ENCODE measurements at places on chromosomes 2 and 18.

DNA sequence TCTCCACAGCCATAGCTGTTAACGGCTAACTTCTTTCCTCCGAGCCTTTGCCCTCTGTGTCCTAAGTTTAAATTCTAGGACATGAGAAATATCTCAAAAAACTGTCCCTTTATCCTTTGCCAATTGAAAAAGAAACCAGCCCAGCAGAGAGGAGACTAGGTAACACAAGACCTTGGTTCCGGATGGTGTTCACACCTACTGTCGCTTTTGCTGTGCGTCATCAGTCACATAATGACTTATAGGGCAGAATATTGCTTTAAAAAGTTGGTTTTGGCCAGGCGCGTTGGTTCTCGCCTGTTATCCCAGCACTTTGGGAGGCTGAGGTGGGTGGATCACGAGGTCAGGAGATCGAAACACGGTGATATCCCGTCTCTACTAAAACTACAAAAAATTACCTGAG lies 66.2 kb downstream of the SP3 start:
- DNase-seq: no peak

GRCh38 chr2:101817481-101817880 lies 120.0 kb downstream of the MAP4K4 start:
- no peak for DNase-seq

GRCh38 chr18:24605444-24605843 lies 145.0 kb downstream of the HRH4 start:
- DNase-seq: no peak

GRCh38 chr2:66897181-66897580 lies 462.3 kb downstream of the MEIS1 start:
- no peak for DNase-seq

DNA sequence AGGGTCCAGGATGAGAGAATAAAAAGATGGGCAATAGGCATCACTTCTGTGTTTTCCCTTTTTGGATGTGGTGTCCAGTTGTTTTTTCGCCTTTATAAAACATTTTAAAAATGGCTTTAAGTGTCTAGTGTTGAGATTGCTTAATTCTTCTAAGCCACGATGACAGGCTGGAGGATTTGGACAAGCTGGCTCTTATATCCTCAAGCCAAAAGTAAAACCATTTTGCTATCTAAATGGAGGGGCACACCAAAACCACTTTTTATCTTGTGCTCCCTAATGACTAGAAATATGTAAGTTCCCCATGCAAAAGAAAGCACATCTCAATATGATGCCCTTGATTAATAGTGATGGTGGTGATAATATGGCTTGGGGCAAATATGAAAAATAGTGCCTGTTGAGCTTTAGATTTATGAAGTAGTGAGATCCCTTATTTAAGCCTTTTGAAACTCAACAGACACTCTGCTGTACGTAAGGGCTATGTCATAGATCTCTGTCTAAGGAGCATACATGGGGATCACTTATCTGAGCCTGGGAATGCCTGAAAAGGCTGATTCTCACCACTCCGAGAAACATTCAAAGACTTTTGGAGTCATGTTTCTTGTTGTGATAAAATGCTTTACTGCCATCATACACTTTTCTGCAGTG lies 185.5 kb downstream of the KCNS3 start:
- no peak for DNase-seq

- DNase-seq: no peak
Measured at GRCh38 chr2:111896576-111896975, 1.8 kb upstream of the MERTK start.

GRCh38 chr18:36582988-36583745 lies 245.6 kb downstream of the TPGS2 start:
- no peak for DNase-seq

Measured in T-helper 22 cell (primary cell).